HepG2 (cell line): ENCODE measurements at places on chromosomes 1 and 21. TPM values are rescaled to one million over a fixed set of nuclear protein-coding genes. Genes with fewer than 3 reads are reported as not detected.
A peak's percentile ranks its signal among the peaks of the same experiment; 100 is the strongest.

GRCh38 chr1:43529206-43529731 lies 1.4 kb upstream of the PTPRF start:
- DNase-seq = peak; percentile 82

The LCE2C gene
- not detected in 2 replicates for polyA plus RNA-seq

DNA sequence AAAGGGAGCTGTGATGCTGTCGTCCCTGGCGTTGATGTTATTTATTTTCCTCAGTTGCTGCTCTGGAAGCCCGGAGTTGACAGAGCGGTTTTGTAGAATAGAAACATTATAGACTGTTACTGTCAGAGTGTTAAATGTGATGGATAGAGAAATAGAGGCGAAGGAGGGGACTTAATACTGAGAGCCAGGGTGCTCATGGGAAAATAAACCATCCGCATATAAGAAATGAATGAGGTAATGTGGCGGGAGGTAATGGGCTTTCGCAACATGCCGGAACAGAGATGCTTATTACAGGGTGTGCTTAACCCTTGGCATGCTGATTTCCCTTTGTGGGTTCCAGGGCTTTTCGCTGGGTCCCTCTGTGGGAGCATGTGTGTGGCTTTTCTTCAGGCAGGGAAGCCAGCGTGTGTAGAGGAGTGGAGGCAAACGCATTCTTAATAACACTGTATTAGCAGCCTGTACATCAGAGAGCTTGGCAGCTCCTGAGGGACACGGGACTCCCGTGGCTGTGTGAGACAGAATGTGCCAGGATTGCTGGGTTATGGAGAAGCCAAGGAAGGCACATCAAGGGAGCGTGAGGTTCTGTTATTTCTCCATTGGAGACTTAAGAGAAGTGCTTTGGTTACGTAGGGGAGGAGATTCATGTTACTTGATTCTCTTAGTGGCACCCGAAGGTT lies 141.0 kb downstream of the PBX1 start:
- no peak for DNase-seq

GRCh38 chr1:152111515-152111968 lies 3.7 kb downstream of the TCHH start:
- DNase-seq = no peak

- DNase-seq = no peak
Observed at GRCh38 chr1:151175041-151175741, 590 bp downstream of the TMOD4 start.

GRCh38 chr1:183019860-183020259 lies 3.4 kb upstream of the LAMC1 start:
- DNase-seq = peak; percentile 59

DNA sequence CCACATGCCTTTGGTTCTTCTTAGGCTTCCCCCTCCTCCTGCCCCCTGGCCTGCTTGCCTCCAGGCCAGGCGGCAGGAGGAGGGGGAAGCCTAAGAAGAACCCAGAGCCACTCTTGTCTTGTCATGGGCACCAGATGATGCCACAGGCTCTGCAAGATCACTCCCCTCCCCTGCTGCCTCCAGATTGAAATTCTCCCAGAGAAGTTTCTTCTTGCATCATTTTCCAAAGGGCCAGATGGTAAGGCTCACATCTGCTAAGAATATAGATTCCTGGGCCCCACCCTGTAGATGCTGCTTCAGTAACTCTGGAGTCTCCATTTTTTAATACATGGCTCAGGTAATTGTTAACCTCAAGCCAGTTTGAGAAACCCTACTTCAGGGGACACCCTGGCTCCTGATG lies 60.8 kb downstream of the FAM163A start:
- no peak for DNase-seq

DNA sequence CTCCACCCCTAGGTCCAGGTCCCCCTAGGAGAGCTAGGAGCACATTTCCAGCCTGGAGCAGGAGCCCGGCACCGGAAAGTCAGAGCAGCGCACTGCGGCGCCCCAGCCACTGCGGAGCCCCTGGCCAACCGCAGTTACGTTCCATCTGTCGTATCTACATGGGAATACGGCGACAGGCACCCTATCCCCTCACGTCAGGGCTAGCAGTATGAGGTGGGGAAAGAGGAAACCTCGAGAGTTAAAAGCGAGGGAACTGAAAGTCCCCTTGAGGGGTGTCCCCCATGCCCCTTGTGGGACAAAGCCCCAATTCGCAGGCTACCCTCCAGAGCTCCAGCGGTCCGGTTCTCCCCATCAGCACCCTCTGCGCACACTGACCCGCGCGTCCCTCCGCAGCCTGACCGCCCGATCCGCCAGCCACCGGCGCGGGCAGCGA lies 995 bp downstream of the COLGALT2 start:
- DNase-seq = peak; percentile 42

- DNase-seq = no peak
Observed at GRCh38 chr1:230641346-230641745, 935 bp upstream of the COG2 start.

- DNase-seq = no peak
Observed at GRCh38 chr1:10685196-10685807, 111.1 kb downstream of the CASZ1 start.

The UMODL1 gene
- not detected in 2 replicates for polyA plus RNA-seq

DNA sequence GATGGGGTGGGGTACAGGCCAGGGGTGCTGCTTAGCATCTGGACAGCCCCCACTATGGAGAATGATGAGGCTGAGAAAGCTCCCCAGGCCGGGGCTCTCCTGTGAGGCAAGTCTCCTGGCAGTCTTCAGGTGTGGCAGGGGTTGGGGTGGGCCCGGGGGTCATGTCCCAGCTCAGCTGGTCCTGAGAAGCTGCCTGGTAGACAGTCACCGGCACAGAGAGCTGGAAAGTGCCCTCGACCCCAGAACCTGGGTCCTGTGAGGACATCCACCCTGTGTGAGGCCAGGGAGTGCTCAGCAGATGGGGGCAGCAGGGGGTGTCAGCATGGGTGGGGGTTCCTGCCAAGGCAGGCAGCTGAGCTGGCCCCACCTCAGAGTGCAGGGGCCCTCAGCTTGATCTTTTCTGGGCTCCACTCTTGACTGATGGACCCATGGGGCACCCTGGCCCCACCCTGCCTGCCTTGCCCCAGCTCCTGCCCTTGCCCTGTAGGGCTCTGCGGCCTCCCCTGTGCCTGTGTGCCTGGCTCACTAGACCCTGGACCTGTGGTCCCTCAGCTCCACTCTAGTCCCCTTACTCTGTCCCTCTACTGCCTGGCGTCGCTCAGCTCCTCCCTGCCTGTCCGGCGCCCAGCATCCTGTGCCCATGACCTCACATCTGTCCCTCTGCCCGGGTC lies 5.8 kb downstream of the IBA57 start:
- DNase-seq = no peak

DNA sequence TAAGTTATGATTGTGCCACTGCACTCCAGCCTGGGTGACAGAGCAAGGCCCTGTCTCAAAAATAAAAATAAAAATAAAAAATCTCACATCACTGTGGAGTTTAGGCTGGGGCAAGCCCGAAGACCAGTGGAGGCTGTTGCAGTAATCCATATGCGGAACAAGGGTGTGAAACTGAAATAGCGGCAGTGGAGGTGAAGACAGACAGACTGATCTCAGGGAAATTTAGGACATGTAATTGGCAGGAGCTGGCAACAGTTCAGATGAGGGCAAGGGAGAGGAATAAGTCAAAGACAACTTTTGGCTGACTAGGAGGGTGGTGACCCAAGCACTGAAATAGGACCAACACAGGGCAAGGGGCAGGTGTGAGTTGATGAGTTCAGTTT lies 8.4 kb downstream of the ARMH1 start:
- DNase-seq = no peak

The PRKAA2 gene
- 5.6 and 7.5 TPM in 2 replicates for polyA plus RNA-seq

GRCh38 chr21:41739936-41740335 lies 26.9 kb downstream of the RIPK4 start:
- DNase-seq = no peak

The TPTE gene
- polyA plus RNA-seq = not detected in 2 replicates

DNA sequence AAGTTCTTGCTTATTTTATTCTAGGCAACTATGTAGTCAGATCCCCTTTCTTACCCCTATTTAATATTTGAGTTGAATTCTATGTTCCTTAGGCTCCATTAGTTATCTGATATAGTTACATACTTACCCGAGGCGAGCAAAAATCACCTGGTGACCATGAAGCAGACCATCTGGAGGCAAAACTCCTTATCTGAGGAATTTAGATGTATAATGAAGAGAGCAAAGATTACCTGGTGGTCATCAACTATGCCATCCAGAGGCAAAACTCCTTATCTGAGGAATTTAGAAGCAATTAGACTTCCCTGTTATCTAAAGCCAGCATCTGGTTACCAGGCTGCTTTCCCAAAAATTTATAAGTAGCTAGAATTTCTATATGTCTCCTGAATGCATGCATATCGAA lies 129.9 kb downstream of the PATJ start:
- no peak for DNase-seq

The TEX38 gene
- polyA plus RNA-seq = 0.07 and 0.18 TPM in 2 replicates

- no peak for DNase-seq
Observed at GRCh38 chr1:246214708-246215509, 292.2 kb downstream of the SMYD3 start.

GRCh38 chr1:55584526-55585401 lies 369.6 kb upstream of the USP24 start:
- DNase-seq = no peak

DNA sequence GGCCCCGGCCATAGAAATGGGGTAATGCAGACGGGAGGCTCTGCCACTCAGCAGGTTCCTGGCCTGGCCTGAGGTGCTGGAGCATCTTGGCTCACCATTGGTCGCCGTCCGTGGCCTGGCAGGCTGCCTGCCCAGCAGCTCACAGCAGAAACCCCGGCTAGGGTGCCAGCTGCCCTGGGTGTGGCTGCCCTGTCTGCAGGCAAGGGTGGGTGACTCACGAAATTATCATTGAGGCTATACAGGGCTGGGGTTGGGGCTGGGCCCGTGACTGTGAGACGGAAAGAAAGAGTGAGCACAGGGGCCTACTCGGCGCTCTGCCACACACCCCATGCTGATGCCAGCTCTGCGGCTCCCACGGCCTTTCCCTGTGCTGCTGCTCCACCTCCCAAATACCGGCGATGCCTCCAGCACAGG lies 8.0 kb upstream of the PKP1 start:
- no peak for DNase-seq

GRCh38 chr1:237556911-237557310 lies 333.8 kb downstream of the ZP4 start:
- DNase-seq = no peak

The ST6GALNAC5 gene
- polyA plus RNA-seq = not detected in 2 replicates

The FGR gene
- 0.04 TPM in 1 of 2 replicates, not detected in the other for polyA plus RNA-seq

The PWP2 gene
- 7.7 and 9.6 TPM in 2 replicates for polyA plus RNA-seq

The RPE65 gene
- polyA plus RNA-seq = not detected in 2 replicates

DNA sequence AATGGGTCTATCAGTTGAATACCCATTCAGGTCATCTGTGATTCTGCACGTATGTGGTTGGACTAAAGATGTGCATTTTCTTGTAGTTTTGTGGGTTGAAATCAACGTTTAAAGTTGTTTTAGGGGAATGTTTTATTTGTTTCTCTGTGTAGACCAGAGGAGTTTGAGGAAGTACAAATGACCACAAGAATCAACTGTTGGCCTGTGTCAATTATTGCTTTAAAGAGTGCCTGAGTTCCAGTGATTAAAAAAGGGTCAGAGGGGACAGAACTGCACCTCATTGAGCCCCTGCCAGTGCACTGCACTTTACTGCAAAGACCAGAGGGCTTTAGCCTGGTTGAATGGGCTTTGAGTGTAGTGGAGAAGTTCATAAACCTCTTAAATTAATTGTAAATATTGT lies 190.3 kb downstream of the VPS13D start:
- DNase-seq = no peak

DNA sequence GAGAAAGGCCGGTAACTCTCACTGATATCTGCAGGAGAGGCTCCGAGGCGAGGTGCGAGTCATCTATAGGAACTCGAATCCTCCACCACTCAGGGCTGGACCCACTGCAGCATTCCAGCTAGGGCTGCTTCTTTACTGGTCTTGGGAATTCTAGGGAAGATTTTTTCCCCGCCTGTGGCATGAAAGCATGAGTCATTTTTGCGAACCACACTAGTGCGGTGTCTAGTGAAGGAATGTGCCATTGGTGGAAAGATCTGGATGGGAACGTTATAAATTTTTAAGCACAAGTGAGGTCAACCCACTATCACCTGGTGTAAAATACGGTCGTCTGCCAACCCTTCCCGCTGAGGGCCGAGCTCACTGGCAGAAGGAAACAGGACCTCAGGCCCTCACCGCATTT lies 49.7 kb downstream of the SYF2 start:
- no peak for DNase-seq

GRCh38 chr1:192809307-192810252 lies 741 bp downstream of the RGS2 start:
- DNase-seq = no peak

- peak; percentile 56 for DNase-seq
Observed at GRCh38 chr1:145960468-145961108, 2.8 kb upstream of the LIX1L start.

- DNase-seq = no peak
Observed at GRCh38 chr1:42008264-42008663, 89.5 kb upstream of the HIVEP3 start.

GRCh38 chr1:88224906-88225305 lies 459.2 kb upstream of the PKN2 start:
- DNase-seq = no peak

The DESI2 gene
- polyA plus RNA-seq = 18.6 and 23.1 TPM in 2 replicates

- no peak for DNase-seq
Observed at GRCh38 chr1:110928191-110928590, 35.5 kb downstream of the LRIF1 start.

- no peak for DNase-seq
Observed at GRCh38 chr1:229110986-229111385, 159.9 kb upstream of the RAB4A start.

GRCh38 chr1:235023711-235024439 lies 104.8 kb downstream of the TOMM20 start:
- DNase-seq = peak; percentile 61

The SF3B4 gene
- polyA plus RNA-seq = 13.8 and 14.6 TPM in 2 replicates

GRCh38 chr1:114466334-114467014 lies 44.5 kb downstream of the TRIM33 start:
- DNase-seq = peak; percentile 79

GRCh38 chr1:22805672-22806038 lies 95.0 kb downstream of the EPHB2 start:
- DNase-seq = no peak

GRCh38 chr1:178060789-178061556 lies 32.9 kb upstream of the RASAL2 start:
- DNase-seq = peak; percentile 43

The HORMAD1 gene
- not detected in 2 replicates for polyA plus RNA-seq

GRCh38 chr1:43622901-43623780 lies 26.8 kb upstream of the KDM4A start:
- no peak for DNase-seq

- no peak for DNase-seq
Observed at GRCh38 chr1:160077486-160077885, 3.9 kb upstream of the KCNJ9 start.

The IKBKE gene
- 3.7 and 4.5 TPM in 2 replicates for polyA plus RNA-seq

The EXTL1 gene
- 1.0 and 1.5 TPM in 2 replicates for polyA plus RNA-seq

DNA sequence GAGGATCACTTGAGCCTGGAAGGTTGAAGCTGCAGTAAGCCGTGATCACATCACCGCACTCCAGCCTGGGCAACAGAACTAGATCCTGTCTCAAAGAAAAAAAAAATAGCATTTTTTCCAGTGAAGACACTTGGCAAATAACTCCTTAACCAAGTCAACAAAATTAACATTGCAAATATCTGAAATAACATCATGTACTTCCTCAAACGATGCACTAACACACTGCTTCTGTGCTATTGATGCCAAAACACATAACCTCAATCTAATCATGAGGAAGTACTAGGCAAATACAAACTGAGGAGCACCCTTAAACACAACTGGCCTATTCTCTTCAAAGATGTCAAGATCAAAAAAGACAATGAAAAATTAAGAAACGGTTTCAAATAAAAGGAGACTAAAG lies 32.3 kb downstream of the PABPC4 start:
- DNase-seq = no peak

The CCDC30 gene
- 0.25 and 0.29 TPM in 2 replicates for polyA plus RNA-seq
